Stimulated activated CD8-positive, alpha-beta memory T cell treated with anti-CD3 and anti-CD28 coated beads, Interleukin-2, amount 100 ng/mL, for 1 hour (primary cell): ENCODE measurements at places on chromosomes 7 and 10.

- DNase-seq, result no peak
Measured at GRCh38 chr7:50795831-50796230, 13.1 kb upstream of the GRB10 start.

DNA sequence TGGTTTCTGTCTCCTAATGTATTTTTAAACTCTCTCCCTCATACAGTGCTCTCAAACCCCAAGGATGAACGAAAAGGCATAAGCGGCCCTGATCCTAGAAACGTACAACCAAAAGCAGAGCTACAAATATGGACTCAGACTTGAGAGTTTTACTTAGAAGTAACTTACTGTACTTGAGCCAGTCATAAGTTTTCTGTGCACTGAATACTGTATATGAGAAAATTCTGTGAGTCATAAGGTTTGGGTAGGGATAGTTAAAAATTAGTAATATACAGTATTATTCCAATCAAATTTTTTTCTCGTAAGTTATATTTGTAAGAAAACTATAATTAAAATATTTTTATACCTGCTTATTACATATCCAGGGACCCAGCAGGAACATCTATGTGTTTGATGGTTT is 5.9 kb upstream of the ASL start:
- no peak for DNase-seq

DNA sequence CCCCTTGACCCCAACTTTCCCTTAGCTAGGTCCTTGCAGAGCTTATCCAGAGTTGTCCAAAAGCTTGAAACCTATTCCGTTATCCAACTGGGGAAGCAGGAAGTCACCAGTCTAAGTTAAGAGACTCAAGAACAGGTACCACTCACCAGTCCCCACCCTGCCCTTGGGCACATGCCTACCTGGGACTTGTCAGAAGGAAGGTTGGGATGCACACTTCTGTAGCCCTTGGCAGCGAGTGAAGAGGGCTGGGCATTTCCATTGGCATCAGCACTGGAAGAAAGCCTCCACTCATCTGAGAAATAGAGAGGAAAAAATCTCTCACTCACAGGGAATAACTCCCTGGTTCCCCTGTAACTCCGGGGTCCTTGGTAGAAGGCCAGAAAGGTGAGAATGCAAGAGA is 131.0 kb upstream of the PDLIM1 start:
- DNase-seq, result no peak

DNA sequence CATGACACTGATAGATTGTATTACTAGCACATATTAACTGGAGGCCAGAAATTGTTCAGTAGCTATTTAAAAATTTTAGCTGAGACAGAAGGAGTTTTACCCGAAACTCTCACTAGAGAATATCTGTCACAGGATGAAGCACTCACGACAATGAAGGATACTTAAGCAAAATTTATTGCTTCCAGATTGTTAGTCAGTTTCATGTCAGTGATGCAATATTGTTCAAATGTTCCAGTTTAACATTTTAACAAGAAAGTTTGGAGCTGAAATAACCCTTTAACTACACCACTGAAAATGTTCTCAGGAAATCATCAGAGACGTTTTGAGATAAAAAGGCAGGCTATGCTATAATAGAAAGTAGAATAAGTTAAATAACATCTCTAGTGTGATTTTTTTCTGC is 15.0 kb upstream of the CADPS2 start:
- no peak for DNase-seq

- DNase-seq, result no peak
Measured at GRCh38 chr7:1081336-1081735, 6.6 kb upstream of the GPER1 start.

GRCh38 chr7:40475681-40475982 is 340.8 kb downstream of the SUGCT start:
- DNase-seq, result no peak

GRCh38 chr7:107025449-107026103 is 18.9 kb upstream of the PRKAR2B start:
- no peak for DNase-seq

- no peak for DNase-seq
Measured at GRCh38 chr10:63720072-63720537, 198.9 kb downstream of the REEP3 start.

DNA sequence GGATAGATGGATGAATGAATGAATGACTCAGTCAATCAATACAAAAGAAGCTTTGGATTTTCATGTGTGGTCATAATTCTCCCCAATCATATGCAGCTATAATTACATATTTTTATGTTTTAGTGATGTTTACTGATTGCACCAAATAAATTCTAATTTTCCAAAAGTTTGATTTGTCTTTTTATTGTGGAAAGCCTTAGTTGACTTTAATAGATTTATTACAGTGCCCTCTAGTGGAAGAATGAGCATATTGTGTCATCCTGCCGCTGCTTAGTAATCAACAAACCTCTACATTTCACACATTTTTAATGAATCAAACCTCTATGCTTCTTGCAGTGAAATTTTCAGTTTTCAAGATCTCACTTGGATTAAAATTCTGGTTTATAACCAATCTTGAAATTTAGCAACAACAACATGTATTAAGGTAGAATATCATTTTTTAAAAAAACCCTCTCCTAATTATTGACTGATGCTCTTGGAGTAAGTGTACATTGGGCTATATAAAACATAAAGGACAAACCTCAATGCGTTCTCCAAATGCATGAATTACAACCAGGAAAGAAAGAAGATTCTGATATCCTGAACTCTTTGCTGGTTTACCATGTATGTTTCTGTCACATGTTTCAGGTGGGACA is 55.6 kb upstream of the PNLIP start:
- DNase-seq, result no peak

DNA sequence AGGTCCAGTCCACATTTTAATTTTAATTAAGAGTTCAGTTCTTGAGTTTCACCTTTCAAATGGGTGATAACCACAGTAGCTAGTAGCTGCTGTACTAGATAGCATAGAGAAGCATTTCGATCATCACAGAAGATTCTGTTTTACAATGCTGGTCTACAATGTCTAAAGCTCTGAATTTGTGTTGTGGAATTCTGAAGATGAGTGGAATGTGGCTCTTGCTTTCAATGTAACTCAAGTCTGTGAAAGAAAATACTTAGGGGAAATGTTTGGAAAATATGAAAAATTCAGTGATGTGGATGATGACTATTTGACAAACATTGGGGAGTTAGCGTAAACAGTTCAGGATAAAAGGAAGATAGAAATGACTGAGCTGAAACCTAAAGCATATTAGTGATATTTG is 139.4 kb downstream of the GNAT3 start:
- DNase-seq, result no peak

DNA sequence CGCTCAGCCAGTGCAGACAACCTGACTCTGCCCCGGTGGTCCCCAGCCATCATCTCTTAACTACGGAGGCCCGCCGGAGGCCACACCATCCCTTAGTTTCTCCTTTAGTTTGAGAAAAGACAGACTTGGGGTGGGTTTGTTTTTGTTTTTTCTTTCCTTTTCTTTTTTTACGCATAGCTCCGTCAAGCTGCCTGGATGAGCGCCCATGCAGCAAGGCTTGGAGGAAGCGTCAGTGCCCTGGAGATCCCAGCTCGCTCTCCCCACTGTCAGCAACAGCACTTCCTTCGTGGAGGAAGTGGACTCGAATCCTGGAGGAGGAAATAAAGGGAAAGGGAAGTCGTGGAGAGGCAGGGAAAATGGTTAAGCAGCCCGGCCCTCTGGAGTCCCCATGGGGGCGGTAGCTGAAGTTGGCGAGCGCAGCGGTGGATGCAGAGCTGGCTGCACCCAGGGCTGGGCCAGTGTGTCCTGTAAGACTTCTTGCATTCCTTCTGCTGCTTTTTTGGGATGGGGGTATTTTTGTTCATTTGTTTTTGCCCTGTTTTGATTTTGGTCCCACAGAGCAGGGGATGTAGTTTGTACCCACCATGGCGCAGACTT is 35.9 kb upstream of the GJD4 start:
- no peak for DNase-seq

- DNase-seq, result no peak
Measured at GRCh38 chr7:105346593-105347322, 42.0 kb downstream of the SRPK2 start.

DNA sequence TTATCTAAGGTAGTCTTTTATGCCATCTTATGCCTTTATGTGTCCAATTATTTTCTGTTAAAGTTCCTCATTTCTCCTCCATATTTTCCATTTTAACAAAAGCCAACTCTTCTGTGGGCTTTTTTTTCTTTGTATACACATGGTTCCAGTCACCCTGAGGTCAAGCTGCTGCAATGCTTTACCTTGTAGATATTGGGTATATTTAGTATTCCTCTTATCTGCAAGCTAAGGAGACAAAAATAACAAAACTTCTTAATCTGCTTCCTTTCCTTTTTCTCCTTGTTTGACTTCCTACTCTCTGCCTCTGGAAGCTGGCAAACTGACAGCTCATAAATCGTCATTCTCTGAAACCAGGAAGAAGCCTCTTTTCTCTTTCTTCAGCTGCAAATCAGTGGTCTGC is 885.0 kb upstream of the LRRN3 start:
- no peak for DNase-seq

- DNase-seq, result no peak
Measured at GRCh38 chr10:60377955-60378354, 11.7 kb downstream of the ANK3 start.

DNA sequence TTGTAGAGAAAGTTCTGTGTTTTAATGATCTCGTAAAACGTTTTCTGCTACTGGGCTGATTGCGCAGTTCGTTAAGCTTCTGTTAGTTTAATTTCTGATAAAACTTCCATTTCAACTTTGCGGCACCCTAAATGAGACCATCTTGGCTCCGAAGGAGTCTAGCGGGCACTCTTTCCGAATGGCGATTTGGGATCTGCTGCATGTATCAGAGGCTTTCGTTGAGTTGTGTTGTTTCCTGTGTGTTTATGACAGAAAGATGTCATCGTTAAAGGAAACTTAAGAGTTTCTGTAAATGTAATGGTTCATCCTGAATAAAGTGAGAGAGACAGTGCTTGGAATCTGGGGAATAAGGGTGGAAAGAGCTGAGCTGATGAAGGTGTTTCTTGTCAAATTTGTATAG is 174.7 kb downstream of the TCF7L2 start:
- no peak for DNase-seq

DNA sequence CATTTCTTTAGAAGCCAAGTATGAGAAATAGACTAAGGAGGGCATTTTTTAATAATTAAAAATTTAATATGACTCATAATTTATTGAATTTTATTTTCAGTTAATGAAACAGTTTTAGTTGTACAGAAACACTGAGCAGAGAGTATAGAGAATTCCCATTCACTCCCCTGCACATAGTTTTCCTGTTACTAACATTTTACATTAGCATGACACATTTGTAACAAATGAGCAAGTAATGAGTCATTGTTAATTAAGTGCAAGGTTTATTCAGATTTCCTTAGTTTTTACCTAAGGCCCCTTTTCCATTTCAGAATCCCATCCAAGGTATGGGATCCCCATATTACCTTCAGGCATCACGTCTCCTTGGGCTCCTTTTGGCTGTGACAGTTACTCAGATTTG is 271.5 kb upstream of the FZD8 start:
- no peak for DNase-seq

- no peak for DNase-seq
Measured at GRCh38 chr7:32126843-32127242, 56.6 kb upstream of the PDE1C start.

DNA sequence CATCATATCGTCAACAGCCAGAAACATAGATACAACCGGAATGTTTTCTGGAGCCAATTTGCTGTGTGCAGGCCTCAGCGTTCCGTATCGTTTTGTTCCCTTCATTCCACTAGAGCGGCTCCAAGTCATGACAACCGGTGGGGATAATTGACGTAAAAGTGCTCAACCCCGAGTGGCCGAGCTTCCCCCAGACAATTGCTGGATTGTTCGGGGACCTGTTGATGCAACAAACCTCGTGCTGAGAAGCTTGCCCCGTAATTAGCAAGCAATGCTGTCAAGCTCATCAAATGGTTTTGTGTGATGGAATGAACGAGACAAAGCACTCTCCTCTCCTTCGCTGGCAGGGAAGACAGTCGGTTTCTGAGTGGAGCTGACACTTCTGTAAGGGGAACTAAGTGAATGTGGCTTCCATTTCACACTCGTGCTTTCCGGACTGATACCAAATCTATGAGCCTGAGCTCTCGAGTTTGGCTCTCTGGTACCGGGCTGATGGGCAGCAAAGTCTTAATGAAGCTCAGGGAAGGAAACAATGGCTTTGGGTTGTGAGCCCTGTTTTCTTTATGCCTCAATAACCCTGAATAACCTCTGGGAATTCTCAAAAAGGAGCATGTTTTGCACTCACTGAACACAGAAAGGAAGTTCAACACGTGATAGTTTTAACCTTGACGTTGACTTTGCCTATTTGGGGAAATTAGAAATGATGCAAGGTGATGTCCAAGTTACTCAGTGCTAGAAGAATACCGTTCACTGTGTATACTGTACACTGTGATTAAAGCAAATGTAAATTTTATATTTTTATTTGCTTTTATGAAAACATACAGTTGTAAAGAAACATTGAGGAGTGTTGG is 220.5 kb downstream of the BAMBI start:
- DNase-seq, result no peak

DNA sequence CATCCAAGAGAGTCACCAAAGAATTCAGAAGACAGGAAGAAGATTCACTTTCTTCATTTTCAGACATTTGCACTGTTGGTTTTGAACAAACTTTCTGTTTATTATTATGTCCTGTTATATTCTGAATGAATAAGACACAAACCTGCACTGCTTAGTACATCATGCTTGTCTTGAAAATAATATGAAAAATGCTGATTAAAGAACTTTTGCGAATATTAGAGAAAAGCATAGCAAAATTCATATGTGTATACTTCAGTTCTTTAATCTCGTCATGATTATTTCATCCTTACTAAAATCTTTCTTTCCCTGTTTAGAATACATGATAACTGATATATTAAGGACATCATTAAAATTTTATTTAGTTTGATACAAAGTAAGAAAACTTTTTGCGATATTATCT is 504.1 kb downstream of the POM121L12 start:
- no peak for DNase-seq

DNA sequence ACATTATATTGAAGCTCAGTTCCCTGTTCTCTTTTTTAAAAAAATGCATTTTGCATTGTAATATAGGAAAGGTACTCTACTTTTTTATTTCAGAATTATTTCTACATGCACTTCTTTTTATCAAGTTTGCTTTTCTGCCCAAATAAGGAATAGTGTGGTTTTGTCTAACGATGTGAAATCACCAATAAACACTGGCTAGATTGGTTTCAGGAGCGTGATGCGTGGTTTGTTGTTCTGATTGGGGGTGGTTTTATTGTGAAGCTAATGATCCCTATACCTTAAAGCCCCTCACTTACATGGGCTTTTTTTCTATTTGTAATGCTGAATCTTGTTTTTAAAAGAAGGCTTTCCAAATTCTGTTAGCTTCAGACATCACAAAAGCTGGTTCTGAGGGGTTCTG is 17.6 kb downstream of the ENTPD7 start:
- no peak for DNase-seq

- no peak for DNase-seq
Measured at GRCh38 chr10:11685787-11686218, 56.4 kb upstream of the ECHDC3 start.

GRCh38 chr10:5953676-5954075 is 23.7 kb downstream of the IL15RA start:
- DNase-seq, result no peak

GRCh38 chr7:108136191-108136688 is 6.1 kb upstream of the LAMB4 start:
- DNase-seq, result no peak
